ENCODE measurements at places on chromosomes 11 and 22.

- H3K36me3 ChIP-seq: peaks cover 10% of the 10 kb centered on the region
- H3K27ac ChIP-seq: no peak overlapping the region
- no peaks in the 10 kb centered on the region for H3K27me3 ChIP-seq
- peaks cover 14% of the 10 kb centered on the region for H3K4me1 ChIP-seq
Measured at GRCh38 chr22:25518000-25518663, 46.3 kb upstream of the GRK3 start.

GRCh38 chr11:17351510-17352176 is at the start of gene NCR3LG1:
TSS of gene NCR3LG1 (plus strand) at chr11:17351800. CDS start at chr11:17351970, 170 bp downstream.
- H3K27ac ChIP-seq: peak within 1 kb of the TSS; percentile 93
- peaks cover 37% of the 10 kb centered on the region for H3K27me3 ChIP-seq
- peaks cover 14% of the 10 kb centered on the region for H3K4me1 ChIP-seq
- H3K4me3 ChIP-seq: peak within 1 kb of the TSS; percentile 92
- peak; percentile 73 for DNase-seq
- H3K36me3 ChIP-seq: peaks cover 3% of the 10 kb centered on the region

DNA sequence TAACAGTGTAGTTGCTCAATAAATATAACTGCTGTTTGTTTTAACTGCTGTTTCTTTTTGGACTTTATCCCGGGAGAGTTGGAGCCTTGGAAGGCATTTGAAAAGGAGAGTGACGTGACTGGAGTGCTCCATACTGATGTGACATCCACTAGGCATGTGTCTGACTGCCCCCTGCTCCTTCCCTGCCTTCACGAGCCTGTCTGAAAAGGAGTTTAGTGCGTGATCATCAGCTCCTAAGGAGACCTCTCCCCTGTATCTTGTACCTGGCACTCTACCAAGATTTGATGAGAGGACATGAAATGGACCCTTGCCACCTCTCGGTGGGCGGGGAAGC is 22.9 kb downstream of the ZBTB16 start:
- peaks cover 79% of the 10 kb centered on the region for H3K27me3 ChIP-seq
- H3K36me3 ChIP-seq: no peaks in the 10 kb centered on the region
- no peak for DNase-seq
- peaks cover 54% of the 10 kb centered on the region for H3K4me1 ChIP-seq

DNA sequence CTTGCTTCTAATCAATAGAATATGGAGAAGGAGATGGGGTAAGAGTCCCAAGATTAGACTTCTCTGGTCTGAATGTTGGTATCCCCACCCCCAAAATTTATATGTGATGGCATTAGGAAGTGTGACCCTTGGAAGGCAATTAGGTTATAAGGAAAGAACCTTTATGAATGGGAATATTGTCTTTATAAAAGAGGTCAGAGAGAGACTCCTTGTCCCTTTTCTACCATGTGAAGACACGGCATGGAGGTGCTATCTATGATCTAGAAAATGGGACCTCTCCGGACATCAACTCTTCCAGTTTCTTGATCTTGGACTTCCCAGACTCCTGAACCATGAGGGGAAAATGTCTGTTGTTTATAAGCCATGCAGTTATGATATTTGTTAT is 37.9 kb upstream of the FJX1 start:
- peaks cover 19% of the 10 kb centered on the region for H3K4me1 ChIP-seq
- peaks cover 20% of the 10 kb centered on the region for H3K27me3 ChIP-seq
- no peaks in the 10 kb centered on the region for H3K36me3 ChIP-seq
- DNase-seq: no peak

DNA sequence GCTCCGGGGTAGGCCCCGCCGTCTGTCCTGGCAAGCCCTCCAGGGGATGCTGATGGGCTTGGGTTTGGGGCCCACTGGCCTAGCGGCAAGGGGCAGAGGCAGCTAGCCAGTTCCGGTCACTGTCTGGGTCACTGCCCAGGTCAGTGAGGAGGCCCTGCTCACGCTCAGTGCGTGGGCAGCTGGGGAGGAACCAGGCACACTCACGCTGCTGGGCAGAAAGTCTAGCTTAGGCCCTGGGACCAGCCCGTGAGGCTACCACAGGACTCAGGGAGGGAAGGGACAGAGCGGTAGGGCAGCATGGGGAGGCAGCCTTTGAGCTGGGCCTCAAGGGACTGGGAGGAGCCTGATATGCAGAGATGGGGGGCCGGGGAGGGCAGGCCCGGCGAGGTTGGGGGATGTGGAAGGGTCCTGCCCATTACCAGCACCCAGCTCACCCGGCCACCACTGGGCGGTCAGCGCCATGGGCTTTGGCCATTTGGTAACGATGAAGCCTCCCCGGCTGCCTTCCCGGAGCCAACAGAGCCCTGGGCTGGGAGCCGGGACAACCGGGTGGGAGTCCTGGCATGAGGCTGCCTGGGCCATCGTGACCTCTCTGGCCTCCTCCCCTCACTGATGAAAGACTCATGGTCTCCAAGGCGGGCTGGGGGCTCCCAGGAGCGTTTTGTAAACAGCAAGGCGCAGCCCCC is 14.2 kb downstream of the SHISAL1 start:
- H3K27ac ChIP-seq: no peak overlapping the region
- H3K36me3 ChIP-seq: peaks cover 5% of the 10 kb centered on the region
- peaks cover 12% of the 10 kb centered on the region for H3K4me1 ChIP-seq
- peaks cover 19% of the 10 kb centered on the region for H3K27me3 ChIP-seq
- H3K4me3 ChIP-seq: no peak overlapping the region

- H3K36me3 ChIP-seq: no peaks in the 10 kb centered on the region
- H3K4me1 ChIP-seq: peaks cover 4% of the 10 kb centered on the region
- no peaks in the 10 kb centered on the region for H3K27me3 ChIP-seq
- no peak overlapping the region for H3K27ac ChIP-seq
Measured at GRCh38 chr11:103963648-103964047, 72.8 kb upstream of the DDI1 start.

DNA sequence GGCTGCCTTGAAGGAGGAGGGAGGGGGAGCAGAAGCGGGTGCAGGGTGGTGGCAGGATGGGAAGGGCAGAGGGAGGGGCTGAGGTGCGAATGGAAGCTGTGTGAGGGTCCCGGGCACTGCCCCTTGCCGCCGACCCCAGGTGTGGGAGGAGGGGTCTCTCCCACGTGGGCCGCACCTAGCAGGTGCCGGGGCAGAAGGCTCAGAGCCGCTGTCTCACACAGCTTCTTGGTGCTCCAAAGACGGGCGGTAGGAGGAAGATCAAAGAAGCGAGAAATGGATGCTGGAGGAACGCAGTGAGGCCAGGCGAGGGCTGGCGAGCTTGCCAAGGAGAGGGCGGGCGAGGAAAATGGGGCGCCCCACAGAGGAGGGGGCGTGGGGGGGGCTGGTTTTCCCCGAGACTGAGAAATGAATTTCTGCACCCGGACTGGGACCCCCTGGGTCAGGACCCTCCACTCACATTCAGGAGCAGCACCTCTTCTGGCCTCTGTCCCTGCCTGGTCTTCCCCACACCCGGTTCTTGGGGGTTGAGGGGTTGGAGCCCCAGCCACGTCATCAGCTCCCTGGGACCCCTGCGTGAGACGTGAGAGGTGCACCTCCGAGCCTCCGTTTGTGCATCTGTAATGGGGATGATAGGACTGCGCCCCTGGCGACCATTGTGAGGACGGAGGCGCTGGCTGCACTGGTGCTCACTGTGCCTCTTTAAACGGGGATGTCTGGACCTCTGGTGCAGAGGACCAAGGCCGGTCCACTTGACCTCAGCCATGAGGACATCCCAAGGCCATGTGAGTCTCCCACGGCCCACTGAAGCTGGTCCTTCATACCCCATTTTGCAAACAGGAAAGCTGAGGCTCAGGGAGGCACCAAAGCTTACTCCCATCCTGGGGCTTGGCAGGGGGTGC is 16.8 kb downstream of the LSP1 start:
- peaks cover 3% of the 10 kb centered on the region for H3K4me1 ChIP-seq
- no peak for DNase-seq
- H3K36me3 ChIP-seq: no peaks in the 10 kb centered on the region
- H3K27me3 ChIP-seq: peaks cover 3% of the 10 kb centered on the region
- no peak overlapping the region for H3K4me3 ChIP-seq

- no peak for DNase-seq
- no peaks in the 10 kb centered on the region for H3K36me3 ChIP-seq
- H3K27ac ChIP-seq: peak overlapping the region; percentile 42
Measured at GRCh38 chr22:48528221-48528915, 1299.3 kb downstream of the BRD1 start.
